ENCODE measurements at places on chromosomes 3 and 15.

- DNase-seq = no peak
These were observed 417.3 kb downstream of the OTOL1 start for GRCh38 chr3:161913786-161914389.

DNA sequence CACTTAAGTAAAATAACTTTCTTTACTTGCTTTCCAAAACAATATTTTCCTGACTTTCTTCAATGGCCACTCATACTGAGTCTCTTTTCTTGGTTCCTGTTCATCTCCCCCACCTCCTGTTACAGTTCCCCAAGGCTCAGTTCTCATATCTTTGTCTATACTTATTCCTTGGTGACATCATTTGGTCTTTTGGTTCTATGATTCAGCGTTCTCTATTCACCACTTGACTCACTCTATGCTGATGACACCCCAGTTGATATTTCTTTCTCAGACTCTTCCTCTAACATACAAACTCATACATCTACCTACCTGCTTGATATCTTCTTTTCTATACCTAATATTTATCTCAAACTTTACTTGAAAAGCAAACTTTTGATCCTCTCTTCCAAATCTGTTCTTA, 85.0 kb upstream of the P3H2 start:
- no peak for DNase-seq

GRCh38 chr15:80823995-80824394, 44.8 kb downstream of the CEMIP start:
- no peak for DNase-seq

DNA sequence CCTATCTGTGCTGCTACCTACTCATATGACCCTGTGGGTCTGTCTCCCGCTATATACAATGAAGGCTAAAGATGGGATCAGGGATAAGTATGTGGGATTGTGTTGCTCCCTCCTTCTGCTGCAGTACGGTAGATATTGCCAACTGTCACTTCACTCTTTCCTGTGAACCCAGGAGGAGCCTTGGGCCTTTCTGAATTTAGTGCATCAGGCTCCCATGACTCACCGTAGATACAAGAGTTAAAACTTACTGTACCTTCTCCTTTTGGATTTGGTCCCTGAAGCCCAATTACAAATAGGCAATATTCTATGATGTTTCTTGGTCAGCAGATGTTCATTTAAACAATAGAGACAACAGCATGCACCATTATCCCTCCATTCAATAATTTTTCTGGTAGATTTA, 27.4 kb downstream of the MITF start:
- DNase-seq = no peak

DNA sequence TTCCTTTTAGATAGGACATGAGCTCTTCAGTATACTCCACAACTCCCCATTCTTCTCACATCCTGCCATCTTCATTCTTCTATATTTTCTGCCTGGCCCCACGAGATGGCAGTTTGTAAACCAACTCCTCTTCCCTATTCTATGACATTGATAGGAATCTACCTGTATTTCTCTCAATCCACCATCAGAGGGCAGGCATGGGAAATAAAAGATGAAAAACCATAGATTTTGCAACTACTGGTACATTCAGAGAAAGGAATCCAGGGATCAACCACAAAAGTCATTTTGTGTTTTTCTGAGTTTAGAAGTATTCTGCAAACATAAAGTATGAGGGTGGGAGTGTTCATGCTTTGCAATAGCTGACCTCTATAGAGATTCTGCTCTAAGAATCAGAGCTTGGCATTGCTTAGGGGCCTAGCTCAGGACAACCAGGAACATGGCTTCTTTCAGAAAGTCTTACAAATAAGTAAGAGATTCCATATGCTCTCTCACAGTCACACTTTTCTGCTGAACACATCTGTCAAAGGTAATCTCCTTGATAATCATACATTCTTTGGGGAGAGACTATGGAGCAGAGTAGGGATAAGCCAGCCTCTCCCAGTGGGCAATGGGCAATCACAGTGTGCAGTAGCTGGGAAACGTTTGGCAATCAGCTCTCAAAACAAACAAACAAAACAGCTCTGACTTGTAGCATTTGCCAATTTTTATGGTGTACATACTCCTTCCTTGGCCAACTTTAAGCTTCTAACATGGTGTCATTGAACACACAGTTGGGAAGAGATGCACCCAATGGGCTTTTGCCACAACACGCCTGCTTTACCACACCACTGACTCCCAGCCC, 43.1 kb upstream of the SLC25A36 start:
- peak; percentile 55 for DNase-seq

GRCh38 chr15:69838994-69839393, 258.7 kb downstream of the TLE3 start:
- DNase-seq = no peak

DNA sequence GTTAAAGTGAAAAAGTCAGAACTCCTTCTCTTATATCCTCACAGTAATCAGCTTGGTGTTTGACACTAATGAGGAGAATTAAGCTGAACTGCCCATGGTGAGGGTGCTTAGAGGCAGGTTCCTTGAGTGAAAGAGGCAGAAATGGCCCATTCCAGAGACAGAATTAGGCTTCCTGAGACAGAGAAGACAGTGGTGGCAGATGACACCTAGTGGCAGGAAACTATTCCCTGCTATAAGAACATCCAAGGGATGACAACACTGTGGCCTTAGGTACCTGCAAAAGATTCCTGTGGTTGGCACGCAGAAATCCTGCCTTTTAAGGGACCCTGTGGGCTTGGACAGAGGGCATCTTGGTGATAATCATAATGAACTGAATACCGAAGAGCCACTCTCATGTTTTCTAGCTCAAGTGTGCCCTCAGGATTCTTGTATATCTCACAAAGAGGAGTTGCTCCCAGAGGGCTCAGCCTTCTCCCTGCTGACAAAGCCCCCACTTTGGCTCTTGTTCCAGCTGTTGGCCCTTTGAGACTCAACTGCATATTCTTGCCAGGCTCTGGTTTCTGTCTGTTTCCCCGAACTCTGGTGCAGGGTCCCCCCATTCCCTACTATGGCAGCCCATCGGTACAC, 56.0 kb downstream of the KBTBD12 start:
- DNase-seq = peak; percentile 55

Measured in iPS-NIHi11 (cell line).